ENCODE measurements at places on chromosomes 13 and 19.

DNA sequence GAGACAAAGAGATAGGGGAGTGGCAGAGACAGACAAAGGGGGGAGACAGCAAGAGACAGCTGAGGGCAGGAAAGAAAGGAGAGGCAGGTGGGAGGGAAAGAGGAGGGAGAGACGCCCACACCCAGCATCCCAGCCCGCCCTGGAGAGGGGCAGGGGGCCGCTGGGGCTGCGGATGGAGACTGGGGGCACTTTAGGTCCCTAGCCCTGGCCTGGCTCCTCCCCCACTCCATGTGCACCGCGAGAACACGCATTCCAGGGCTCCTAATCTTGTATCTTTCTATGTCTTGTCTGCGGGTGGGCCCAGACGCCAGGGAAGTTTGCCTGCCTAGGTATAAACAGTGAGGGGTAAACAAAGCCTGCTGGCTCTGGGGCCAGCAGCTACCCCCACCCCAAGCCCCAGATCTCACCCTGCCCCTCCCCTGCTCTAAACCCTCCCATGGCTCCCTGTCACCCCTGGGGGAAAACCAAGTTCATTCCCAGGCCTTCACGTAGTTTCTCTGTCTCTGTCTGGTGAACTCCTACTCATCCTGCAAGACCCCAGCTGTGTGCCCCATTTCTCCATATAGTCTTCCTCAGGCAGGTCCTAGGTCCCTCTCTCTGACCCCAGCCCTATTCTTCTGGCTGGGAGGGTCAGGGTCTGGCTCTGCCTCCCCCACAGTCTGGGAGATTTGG is 5.7 kb downstream of the TLE5 start:
- DNase-seq = no peak

GRCh38 chr19:1307320-1307719 is 21.6 kb downstream of the EFNA2 start:
- no peak for DNase-seq

GRCh38 chr13:22940736-22941135 is 240.0 kb upstream of the SGCG start:
- DNase-seq = no peak

DNA sequence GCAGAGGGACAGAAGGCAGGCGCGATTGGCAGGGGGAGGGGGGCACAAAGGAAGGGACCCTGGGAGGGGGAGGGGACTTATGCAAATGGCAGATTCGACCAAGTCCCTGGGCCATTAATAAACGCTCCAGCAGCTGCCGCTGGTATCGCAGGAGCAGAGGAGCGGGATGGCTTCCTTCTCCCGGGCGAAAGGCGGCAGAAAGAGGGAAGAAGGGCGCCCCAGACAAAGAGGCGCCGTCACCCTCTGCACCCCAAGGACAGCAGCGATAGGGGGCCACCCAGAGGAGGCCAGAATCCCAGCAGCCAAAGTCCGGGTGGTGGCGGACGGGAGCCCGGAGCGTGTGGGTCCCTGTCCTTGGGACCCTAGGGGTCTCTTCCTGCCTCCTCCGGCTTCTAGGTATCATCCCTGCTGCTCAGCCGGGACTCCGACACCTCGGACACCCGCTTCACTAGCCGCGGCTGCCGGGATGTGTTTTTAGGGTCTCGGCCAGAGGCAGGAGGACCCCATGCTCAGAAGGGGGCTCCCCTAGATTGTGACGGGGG is 1.9 kb downstream of the PTPRS start:
- no peak for DNase-seq

GRCh38 chr13:41145136-41145908 is 12.7 kb upstream of the KBTBD6 start:
- no peak for DNase-seq

GRCh38 chr19:15110418-15110815 is 3.2 kb downstream of the SYDE1 start:
- DNase-seq = no peak

- DNase-seq = no peak
Measured at GRCh38 chr19:29506619-29506911, 19.2 kb upstream of the VSTM2B start.

DNA sequence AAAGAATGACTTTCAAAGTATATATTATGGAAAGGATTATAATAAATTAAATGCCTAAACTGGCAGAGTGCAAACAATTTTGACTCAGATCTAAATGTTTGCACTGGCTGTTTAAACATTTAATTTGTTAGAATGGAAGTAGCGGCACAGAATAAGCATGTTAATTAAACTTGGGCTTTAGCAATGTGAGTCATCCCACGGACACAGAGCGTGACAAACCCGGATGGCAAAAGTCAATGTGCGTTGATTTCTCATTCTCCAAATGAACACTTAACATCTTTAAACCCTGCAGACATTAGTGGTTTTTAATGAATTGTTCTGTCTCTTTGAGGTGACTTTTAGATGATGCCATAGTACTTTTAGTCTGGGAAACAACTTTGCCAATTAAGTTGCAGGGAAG is 38.4 kb downstream of the PCDH8 start:
- DNase-seq = no peak

Data from stimulated activated CD4-positive, alpha-beta T cell treated with anti-CD3 and anti-CD28 coated beads, Interleukin-12 subunit alpha, Interleukin-12 subunit beta, amount 100 ng/mL, for 48 hours (primary cell).